Panc1 (cell line): ENCODE measurements at places on chromosomes 4 and X. TPM values are rescaled to one million over a fixed set of nuclear protein-coding genes. Genes with fewer than 3 reads are reported as not detected.

CYSLTR1 gene
- not detected for total RNA-seq

NLRP2B gene
- not detected for total RNA-seq

GRCh38 chrX:149302705-149303104, 202.4 kb downstream of the IDS start:
- H3K4me1 ChIP-seq, result no peaks in the 10 kb centered on the region
- no peaks in the 10 kb centered on the region for H3K27me3 ChIP-seq
- no peak overlapping the region for H3K4me3 ChIP-seq
- no peak overlapping the region for H3K27ac ChIP-seq

NWD2 gene
- not detected for total RNA-seq

DNA sequence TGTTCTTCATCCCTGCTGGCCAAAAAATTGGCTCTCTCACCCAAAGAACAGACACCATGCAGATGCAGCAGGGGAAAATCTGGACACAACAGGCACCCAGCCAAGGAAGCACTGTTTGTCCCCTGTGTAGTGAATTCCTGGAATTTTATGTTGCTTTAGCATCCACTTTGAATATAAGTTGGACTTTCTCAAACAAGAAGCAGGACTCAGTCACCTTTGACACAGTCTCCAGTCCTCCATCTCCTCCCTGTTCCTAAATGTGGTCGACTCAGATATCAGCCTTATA, 11.8 kb downstream of the ZNF182 start:
- no peaks in the 10 kb centered on the region for H3K4me1 ChIP-seq
- no peak overlapping the region for H3K4me3 ChIP-seq
- no peaks in the 10 kb centered on the region; the same call in 1 of the 2 replicates for H3K36me3 ChIP-seq
- no peak for DNase-seq
- no peaks in the 10 kb centered on the region for H3K27me3 ChIP-seq

GRCh38 chrX:119090627-119091026, 17.8 kb downstream of the CT47C1 start:
- H3K27ac ChIP-seq, result no peak overlapping the region
- H3K36me3 ChIP-seq, result no peaks in the 10 kb centered on the region
- H3K4me1 ChIP-seq, result no peaks in the 10 kb centered on the region
- 0 out of 2 replicates have a peak, but pooled peaks cover 5% of the 10 kb centered on the region for H3K27me3 ChIP-seq
- DNase-seq, result no peak

PPARGC1A gene
- total RNA-seq, result 0.59 TPM

DNA sequence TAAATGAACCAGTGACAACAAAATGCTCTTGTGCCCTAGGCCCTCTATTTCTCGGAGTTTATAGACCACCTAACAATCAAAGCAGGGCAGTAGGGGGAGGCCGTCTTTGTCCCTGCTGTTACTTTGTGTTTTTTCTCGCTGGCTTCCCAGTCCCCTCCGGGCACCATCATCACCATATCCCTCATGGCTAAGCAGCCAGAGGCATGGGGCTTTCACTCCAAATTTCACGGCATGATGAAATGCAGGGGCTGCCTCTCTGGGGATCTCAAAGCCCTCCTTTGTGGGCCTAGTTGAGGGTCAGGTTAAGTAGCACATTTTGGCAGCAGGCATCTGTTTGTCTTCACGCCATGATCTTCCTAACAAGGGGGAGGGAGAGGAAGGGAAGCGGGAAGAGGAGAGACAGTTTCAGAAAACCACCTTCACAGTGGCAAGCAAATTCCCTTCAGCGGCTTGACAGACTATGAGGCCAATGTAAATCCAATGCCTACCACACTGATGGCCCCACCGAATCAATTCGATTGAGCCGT, 91.9 kb downstream of the ANOS1 start:
- H3K36me3 ChIP-seq, result no peaks in the 10 kb centered on the region
- no peak overlapping the region for H3K27ac ChIP-seq
- no peak for DNase-seq
- no peak overlapping the region for H3K4me3 ChIP-seq

PABPC5 gene
- not detected for total RNA-seq

DNA sequence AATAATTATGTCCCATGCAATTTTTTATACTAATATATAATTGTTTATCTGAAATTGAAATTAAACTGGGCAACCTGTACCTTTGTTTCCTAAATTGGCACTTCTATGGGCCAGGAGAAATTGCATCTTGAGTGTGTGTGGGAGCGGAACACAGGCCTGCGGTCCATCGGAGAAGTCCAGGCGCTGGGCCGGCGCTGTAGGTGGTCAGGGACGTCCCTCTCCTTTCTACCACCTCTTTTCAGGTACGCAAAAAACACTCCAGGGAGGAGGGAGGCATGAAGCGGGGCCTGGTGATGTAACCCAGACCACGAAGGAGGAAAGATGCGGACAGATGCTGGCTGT, 717 bp downstream of the MGAT4D start:
- H3K4me1 ChIP-seq, result no peaks in the 10 kb centered on the region
- peaks cover 13% of the 10 kb centered on the region; the same call in 1 of the 2 replicates for H3K27me3 ChIP-seq
- no peak overlapping the region for H3K27ac ChIP-seq
- no peaks in the 10 kb centered on the region for H3K36me3 ChIP-seq

TMEM255A gene
- 0.31 TPM for total RNA-seq

UNC5C gene
- total RNA-seq, result 8.2 TPM

CCDC149 gene
- total RNA-seq, result 3.6 TPM

- no peaks in the 10 kb centered on the region for H3K4me1 ChIP-seq
- DNase-seq, result no peak
- no peaks in the 10 kb centered on the region for H3K36me3 ChIP-seq
- no peak overlapping the region for H3K4me3 ChIP-seq
- H3K27me3 ChIP-seq, result no peaks in the 10 kb centered on the region
These were observed 136.2 kb upstream of the BMPR1B start for GRCh38 chr4:94621491-94622080.

GRCh38 chr4:84792366-84793301, 173.9 kb downstream of the WDFY3 start:
- no peak for DNase-seq
- H3K4me1 ChIP-seq, result no peaks in the 10 kb centered on the region
- peaks cover 6% of the 10 kb centered on the region; the same call in 1 of the 2 replicates for H3K36me3 ChIP-seq

GRCh38 chrX:77548751-77549150, 101.6 kb downstream of the FGF16 start:
- no peak overlapping the region for H3K27ac ChIP-seq
- no peaks in the 10 kb centered on the region for H3K27me3 ChIP-seq
- no peak for DNase-seq
- no peak overlapping the region for H3K4me3 ChIP-seq
- H3K4me1 ChIP-seq, result no peaks in the 10 kb centered on the region

UGT2B10 gene
- total RNA-seq, result not detected

GASK1B gene
- total RNA-seq, result 1.1 TPM

DNA sequence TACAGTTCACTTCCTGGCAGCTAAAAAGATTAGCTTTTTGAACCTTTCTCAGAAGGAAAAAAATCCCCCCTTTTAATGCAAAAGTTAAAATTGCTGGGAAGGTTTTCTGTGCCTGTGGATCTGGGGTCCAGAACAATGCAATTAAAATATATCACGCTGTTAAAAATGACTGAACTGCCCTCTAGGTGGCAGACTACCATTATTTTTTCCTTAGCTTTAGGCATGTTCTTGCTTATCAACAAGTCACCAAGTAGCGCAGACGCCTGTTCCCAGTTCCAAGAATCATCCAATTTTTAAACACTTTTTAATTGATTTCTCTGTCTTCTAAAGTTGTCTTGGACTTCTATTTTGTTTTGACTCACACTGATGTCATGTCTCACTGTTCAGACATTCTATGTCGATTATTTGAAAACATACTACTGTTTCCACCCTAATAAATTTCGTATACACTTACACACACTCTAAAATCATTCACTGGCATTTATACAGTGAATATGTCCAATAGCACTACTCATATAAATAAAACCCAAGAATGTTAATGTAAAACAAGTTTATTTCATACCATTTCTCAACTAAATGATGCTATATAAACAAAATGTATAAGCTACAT, 661.6 kb downstream of the RAPGEF2 start:
- no peaks in the 10 kb centered on the region for H3K27me3 ChIP-seq
- no peak overlapping the region for H3K4me3 ChIP-seq
- H3K4me1 ChIP-seq, result no peaks in the 10 kb centered on the region
- H3K36me3 ChIP-seq, result no peaks in the 10 kb centered on the region
- DNase-seq, result no peak

RADX gene
- 5.2 TPM for total RNA-seq

DNA sequence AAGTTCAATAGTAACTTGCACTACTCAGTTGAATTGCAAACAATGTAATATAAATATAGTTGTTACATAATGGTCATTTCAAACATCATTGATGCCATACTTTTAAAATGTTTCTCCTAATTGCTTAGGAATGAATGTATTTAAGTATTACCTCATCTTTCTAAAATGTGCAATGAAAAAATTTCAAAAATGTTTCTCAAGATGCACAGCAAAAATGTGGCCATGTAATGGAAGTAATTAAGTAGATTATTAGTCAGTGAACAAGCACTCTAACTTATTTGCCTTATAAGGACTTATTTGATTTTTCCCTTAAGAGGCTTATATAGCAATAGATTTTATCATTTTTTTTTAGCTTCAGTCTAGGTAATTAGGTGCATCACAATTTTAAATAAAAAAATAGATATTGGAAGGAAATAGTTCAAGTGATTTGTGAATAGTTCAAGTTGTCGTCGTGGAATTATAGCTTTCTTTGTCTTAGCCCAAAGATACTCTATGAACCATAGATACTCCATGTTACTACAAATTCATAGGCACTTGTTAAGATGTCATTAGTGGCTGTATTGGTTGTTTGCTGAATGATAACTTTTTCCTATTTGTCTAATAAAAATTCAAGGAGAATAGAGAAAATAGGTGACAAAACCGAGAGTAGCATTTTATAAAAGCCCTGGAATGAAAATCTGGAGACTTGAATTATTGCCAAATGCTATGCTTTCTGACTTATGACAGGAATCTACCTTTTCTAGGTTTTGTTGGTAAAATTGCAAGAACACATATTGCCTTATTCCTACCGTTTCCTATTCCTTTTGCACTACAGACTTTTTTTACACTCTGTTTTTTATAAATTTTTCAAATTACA, 118.5 kb downstream of the TLL1 start:
- no peak overlapping the region for H3K27ac ChIP-seq
- no peaks in the 10 kb centered on the region for H3K36me3 ChIP-seq
- no peaks in the 10 kb centered on the region for H3K27me3 ChIP-seq
- H3K4me3 ChIP-seq, result no peak overlapping the region

DNA sequence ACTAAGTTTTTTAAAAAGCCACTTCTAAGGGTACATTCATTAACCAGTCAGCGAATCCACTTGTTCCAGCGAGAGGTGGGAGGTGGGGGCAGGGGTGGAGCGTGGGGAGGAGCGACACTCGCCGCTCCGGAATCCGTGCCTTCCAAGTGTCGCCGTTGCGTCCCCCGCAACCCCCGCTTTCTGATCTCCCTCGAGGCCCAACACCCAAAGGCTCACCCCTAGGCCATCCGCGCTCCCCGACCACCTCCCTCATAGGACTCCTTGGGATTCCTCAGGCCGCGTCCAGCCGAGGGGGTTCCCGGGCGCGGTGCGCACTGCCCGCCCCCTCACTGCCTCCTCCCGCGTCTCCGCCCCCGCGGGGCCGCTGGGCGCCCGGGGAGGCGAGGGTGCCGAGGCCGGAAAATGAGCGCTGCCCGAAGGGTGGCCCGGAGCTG, 108.1 kb upstream of the STOX2 start:
- H3K4me1 ChIP-seq, result peaks cover 23% of the 10 kb centered on the region
- peak overlapping the region; percentile 65; the same call in 1 of the 2 replicates for H3K27ac ChIP-seq

DNA sequence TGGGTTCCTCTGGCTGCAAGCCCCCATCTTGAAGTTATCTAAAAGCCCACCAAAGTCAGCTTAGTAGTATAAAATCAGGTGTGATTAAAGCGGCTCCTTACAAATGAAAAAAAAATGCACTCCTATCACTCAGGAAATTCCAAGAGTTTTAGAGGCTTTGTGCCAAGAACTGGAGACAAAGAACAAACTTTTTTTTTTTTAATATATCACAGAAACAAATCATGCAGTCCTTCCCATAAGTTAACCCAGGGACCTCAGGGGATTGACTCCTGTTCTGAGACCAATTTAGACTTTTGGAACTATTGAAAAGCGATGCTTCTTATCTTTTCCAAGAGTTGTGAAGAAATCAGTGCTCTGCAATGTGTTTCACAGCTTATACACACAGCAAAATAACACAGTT, 53.6 kb downstream of the HHIP start:
- no peaks in the 10 kb centered on the region for H3K4me1 ChIP-seq
- H3K36me3 ChIP-seq, result no peaks in the 10 kb centered on the region
- DNase-seq, result no peak
- H3K4me3 ChIP-seq, result no peak overlapping the region
- H3K27me3 ChIP-seq, result no peaks in the 10 kb centered on the region
- no peak overlapping the region for H3K27ac ChIP-seq

TLR2 gene
- total RNA-seq, result 0.28 TPM

PCDH11X gene
- total RNA-seq, result not detected

CFI gene
- 0.33 TPM for total RNA-seq

- H3K4me3 ChIP-seq, result no peak overlapping the region
- H3K36me3 ChIP-seq, result no peaks in the 10 kb centered on the region
- no peaks in the 10 kb centered on the region for H3K4me1 ChIP-seq
These were observed 80.5 kb downstream of the CASP3 start for GRCh38 chr4:184568770-184569169.

CACNA1F gene
- not detected for total RNA-seq

DNA sequence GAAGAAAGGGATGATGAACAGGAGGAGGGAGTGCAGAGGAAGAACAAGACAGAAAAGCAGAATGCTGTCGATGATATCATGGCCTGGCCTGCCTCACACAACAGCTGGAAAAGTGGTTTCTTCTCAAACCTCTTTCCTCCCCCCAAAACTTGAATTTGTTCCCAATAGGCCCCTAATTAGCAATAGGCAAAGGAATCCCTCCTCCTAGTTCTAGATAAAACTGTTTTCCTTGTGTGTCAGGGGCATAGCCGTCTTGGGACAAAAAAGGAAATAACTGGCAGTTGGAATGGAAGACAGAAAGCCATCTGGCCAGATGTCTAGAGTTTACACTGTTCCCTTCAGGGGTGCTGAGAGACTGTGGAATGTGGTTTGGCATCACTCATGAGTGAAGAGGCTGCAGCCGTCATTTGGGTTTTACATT, 177.8 kb upstream of the C1QTNF7 start:
- H3K4me1 ChIP-seq, result no peaks in the 10 kb centered on the region
- no peak overlapping the region for H3K4me3 ChIP-seq
- no peak overlapping the region for H3K27ac ChIP-seq
- no peaks in the 10 kb centered on the region for H3K36me3 ChIP-seq
- H3K27me3 ChIP-seq, result no peaks in the 10 kb centered on the region
- no peak for DNase-seq

SPANXB1 gene
- not detected for total RNA-seq

DNA sequence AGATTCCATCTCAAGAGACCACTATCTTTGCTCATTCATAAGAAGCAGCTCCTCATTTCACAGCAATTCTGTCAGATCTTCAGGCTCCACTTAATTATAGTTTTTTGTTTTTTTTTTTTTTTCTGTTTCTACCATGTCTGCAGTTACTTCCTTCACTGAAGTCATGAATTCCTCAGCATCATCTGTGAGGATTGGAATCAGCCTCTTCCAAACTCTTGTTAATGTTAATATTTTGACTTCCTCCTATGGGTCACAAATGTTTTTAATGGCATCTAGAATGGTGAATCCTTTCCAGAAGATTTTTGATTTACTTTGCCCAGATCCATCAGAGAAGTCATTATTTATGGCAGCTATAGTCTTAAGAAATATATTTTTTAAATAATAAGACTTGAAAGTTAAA, 53.1 kb downstream of the BMP2K start:
- H3K27ac ChIP-seq, result no peak overlapping the region
- no peak for DNase-seq
- no peaks in the 10 kb centered on the region for H3K36me3 ChIP-seq
- H3K4me1 ChIP-seq, result no peaks in the 10 kb centered on the region

CHIC1 gene
- total RNA-seq, result 15.5 TPM

ERAS gene
- 0.23 TPM for total RNA-seq
